CD8-positive, alpha-beta memory T cell (primary cell): ENCODE measurements at places on chromosomes 6 and 20. TPM values are rescaled to one million over a fixed set of nuclear protein-coding genes. Genes with fewer than 3 reads are reported as not detected.

DNA sequence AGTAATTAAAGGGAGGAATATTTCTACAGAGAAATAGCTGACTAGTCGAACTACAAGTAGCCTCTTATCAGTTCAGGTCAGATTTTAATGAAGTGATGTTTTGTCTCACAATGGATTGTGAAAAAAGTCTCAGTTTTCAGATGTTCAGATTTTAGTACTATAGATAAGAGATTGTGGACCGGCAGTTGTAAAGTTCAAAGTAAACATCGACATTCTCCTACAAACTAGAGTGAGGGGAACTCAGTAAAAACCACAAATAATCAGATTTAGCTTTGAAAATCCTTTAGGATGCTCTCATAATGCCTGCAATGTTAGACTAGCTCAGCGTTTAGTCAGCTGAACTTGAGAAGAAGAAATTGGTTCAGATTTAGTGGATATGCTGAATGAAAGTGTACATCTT, 39.9 kb downstream of the RCAN2 start:
- H3K4me3 ChIP-seq: no peak overlapping the region
- H3K4me1 ChIP-seq: no peaks in the 10 kb centered on the region
- H3K27ac ChIP-seq: no peak overlapping the region
- H3K36me3 ChIP-seq: no peaks in the 10 kb centered on the region

- no peak overlapping the region for H3K27ac ChIP-seq
- no peaks in the 10 kb centered on the region for H3K27me3 ChIP-seq
- DNase-seq: no peak
Measured at GRCh38 chr6:90266905-90267621, 29.6 kb downstream of the BACH2 start.

The CDH26 gene
- 0.63 TPM for total RNA-seq

The RGL2 gene
- 22.9 TPM for total RNA-seq

The BTN1A1 gene
- 0.09 TPM for total RNA-seq

The FKBP5 gene
- total RNA-seq: 58.8 TPM

DNA sequence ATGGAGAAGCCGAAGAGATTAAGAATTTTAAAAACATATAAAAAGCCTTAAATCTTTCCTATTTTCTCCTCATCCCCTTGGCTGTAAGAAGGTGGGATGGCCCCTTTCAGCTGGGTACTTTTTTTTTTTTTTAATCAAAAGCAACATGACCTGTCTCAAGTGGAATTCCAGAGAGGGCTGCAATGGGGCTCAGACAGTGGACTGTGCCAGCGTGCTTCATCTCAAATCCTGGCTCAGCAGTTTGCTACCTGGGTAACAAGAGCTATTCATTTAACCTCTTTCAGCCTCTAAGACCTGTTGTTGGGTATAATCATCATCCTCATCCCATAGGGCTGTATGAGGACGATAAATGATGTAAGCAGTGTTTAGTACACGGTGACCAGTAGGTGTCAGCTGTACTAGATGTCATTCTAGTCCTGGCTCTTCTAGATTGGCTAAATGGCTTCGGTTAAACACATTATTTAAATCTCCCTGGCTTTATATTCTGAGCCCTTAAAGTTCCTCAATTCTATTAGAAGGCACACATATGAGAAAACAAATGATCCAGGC, 6.9 kb upstream of the PPP1R3G start:
- H3K4me3 ChIP-seq: no peak overlapping the region
- DNase-seq: no peak
- H3K27me3 ChIP-seq: no peaks in the 10 kb centered on the region
- no peak overlapping the region for H3K27ac ChIP-seq

The RAD21L1 gene
- not detected for total RNA-seq

The SERPINB1 gene
- total RNA-seq: 40.4 TPM
